ENCODE measurements at places on chromosomes 12 and 14. TPM values are rescaled to one million over a fixed set of nuclear protein-coding genes. Genes with fewer than 3 reads are reported as not detected.

DNA sequence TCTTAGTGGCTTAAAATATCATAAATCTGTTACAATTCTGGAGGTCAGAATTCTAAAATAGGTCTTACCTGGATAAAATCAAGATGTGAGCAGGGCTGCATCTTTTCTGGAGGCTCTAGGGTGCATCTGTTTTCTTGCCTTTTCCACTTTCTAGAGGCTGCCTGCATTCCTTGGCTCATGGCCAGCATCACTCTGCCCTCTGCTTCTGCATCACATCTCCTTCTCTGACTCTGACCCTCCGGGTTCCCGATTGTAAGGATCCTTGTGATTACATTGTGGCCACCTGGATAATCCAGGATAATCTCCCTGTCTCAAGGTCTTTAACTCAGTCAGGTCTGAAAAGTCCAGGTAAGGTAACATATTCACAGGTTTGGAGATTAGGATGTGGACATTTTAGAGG, 11.0 kb upstream of the BMP4 start:
- no peak for DNase-seq

- DNase-seq, result peak; percentile 77
Measured at GRCh38 chr12:76274420-76275083, 73.7 kb downstream of the BBS10 start.

- no peak for DNase-seq
Measured at GRCh38 chr12:100189636-100190394, 10.8 kb upstream of the ACTR6 start.

DNA sequence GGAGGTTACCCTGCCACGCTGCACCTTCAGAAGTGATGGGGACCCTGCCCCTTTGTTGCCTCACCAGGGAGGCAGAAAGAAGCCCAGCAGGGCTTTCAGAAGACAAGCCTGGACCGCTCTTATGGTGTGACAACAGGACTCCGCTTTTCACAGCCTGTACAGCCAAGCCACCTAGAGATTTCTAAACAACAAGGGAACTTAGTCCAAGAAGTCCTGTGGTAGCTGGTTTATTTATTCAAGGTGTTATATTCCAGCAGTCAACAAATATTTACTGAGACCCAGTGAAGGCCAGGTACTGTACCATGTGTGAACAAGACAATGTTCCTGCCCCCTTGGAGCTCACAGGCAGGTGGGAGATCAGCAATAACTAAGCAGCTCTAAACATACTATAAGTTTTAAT, 4.0 kb upstream of the TMEM229B start:
- no peak for DNase-seq

- DNase-seq, result no peak
Measured at GRCh38 chr12:77060883-77061240, 4.5 kb downstream of the E2F7 start.

DNA sequence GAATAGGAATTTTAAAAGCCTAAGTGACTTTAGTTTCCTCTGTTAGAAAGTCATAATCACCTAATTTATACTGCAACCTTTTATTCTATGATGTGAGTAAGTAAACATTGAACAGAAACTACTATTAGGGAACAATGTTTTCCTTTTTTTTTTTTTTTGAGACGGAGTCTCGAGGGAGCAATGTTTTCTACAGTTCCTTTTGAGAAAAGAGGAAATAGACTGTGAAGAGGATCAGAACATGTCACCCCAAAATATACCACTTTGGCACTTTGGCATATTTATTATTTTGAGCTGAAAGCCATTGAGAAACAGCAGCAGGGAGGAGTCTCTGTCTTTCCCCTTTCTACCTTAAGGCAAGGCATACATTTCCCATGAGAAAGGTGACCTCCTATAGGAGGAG, 162.7 kb upstream of the CNOT2 start:
- DNase-seq, result no peak

DNA sequence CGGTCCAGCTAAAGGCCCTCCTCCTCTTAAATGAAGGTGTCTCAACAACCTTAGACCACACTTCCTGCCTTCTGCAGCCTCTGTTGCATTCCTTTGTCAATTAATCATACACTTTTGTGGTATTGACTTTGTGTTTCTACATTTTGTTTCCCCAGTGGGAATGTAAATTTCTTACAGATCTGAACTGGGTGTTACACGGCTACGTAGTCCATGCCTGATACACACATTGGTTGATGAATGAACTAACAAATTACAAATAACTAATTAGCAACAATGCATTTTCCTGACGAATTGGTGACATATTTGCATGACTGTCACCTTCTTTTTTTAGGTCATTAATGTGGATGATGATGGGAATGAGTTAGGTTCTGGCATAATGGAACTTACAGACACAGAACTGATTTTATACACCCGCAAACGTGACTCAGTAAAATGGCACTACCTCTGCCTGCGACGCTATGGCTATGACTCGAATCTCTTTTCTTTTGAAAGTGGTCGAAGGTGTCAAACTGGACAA, 15.2 kb upstream of the CCT2 start:
- DNase-seq, result no peak

DNA sequence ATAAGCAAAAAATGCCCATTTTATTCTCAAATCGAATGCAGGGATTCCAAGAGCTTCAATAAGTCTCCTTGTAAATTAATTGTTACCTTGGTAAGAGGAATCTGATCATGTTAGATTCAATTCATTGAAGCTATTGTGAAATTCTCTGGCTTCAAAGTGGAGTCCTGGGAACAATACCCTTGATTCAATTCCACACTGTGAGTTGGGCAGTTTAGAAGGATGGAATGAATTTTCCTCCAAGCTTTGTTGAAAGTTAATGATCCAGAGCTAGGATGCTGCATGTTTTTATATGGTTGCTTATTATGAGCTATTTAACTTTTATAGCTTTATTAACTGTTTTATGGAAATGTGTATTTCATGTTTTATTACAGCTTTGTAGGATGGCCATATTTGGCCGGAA, 89.9 kb upstream of the IGF1 start:
- no peak for DNase-seq

GRCh38 chr12:43578782-43579181, 26.8 kb upstream of the ADAMTS20 start:
- peak; percentile 23 for DNase-seq

Gene NAV3
- total RNA-seq, result 98.3 TPM

Gene SERPINA1
- 0.56 TPM for total RNA-seq

Gene GOLGA3
- 102 TPM for total RNA-seq

Gene SPIC
- total RNA-seq, result not detected

Gene PLXNC1
- total RNA-seq, result 1.6 TPM
